ENCODE measurements at places on chromosomes 13 and 19. TPM values are rescaled to one million over a fixed set of nuclear protein-coding genes. Genes with fewer than 3 reads are reported as not detected.
A peak's percentile ranks its signal among the peaks of the same experiment; 100 is the strongest.

GRCh38 chr19:7900401-7900870 lies 3.2 kb upstream of the MAP2K7 start:
- H3K36me3 ChIP-seq: no peaks in the 10 kb centered on the region
- H3K4me3 ChIP-seq: no peak overlapping the region
- no peak overlapping the region for H3K27ac ChIP-seq

DNA sequence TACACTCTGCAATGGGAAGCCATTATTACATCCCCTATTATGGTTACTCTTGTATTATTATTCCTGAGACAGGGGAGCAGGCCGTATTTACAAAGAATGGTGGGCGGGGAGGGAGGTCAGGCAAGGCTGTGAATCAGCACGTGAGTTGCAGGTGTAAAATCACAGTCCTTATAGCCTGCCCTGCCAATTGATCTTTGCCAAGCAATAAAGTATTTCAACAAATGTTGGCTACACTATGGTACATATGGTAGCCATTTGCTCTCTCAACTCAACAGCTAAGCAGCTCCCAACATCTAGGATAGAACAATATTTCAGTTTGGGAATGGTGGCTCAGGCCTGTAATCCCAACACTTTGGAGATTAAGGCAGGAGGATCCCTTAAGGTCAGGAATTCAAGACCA lies 12.1 kb downstream of the EPS15L1 start:
- H3K27me3 ChIP-seq: no peaks in the 10 kb centered on the region
- peaks cover 93% of the 10 kb centered on the region for H3K4me1 ChIP-seq
- no peaks in the 10 kb centered on the region for H3K36me3 ChIP-seq
- peak overlapping the region; percentile 94 for H3K27ac ChIP-seq

DNA sequence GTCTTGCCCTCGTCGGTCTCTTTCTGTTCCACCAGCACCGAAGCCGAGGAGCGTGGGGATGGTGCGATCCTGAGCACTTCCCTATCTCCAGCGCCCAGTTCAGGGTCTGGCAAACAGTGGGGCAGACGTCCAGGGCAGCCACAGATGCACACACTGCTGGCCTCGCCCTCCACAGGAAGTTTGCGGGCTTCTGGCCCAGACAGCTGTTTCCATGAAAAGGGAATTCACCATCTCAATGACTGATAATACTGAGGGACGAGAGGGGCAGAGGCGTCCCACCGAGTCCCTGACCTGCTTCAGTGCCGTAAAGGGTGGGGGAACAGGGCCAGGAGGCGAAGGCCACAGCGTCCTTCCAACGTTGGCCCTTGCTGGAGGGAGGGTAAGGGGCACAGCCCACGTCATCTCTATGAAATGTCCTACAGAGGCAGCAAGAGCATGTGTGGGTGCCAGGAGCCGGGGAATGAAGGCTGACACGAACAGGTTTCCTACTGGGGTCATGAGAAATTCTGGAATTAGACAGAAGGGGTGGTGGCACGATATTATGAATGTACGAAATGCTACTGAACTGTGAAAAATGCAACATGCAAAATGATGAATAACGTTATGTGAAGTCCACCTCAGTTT lies 19.5 kb downstream of the SHC2 start:
- H3K4me1 ChIP-seq: no peaks in the 10 kb centered on the region
- H3K27ac ChIP-seq: no peak overlapping the region
- DNase-seq: no peak
- H3K4me3 ChIP-seq: no peak overlapping the region

- H3K27ac ChIP-seq: no peak overlapping the region
- no peaks in the 10 kb centered on the region for H3K4me1 ChIP-seq
- no peak overlapping the region for H3K4me3 ChIP-seq
Observed at GRCh38 chr19:19209372-19209771, 2.4 kb upstream of the NCAN start.

GRCh38 chr19:13015361-13016223 lies 20.3 kb downstream of the NFIX start:
- no peaks in the 10 kb centered on the region for H3K36me3 ChIP-seq
- H3K27ac ChIP-seq: peak overlapping the region; percentile 99
- H3K4me1 ChIP-seq: peaks cover 75% of the 10 kb centered on the region
- peak overlapping the region; percentile 70 for H3K4me3 ChIP-seq
- H3K27me3 ChIP-seq: no peaks in the 10 kb centered on the region

- H3K27ac ChIP-seq: no peak overlapping the region
- H3K36me3 ChIP-seq: no peaks in the 10 kb centered on the region
- no peak overlapping the region for H3K4me3 ChIP-seq
- no peaks in the 10 kb centered on the region for H3K27me3 ChIP-seq
- H3K4me1 ChIP-seq: no peaks in the 10 kb centered on the region
Observed at GRCh38 chr19:45753548-45753947, 15.5 kb downstream of the SIX5 start.

- no peak for DNase-seq
- peaks cover 36% of the 10 kb centered on the region for H3K4me1 ChIP-seq
- H3K27ac ChIP-seq: no peak overlapping the region
- H3K36me3 ChIP-seq: no peaks in the 10 kb centered on the region
- no peaks in the 10 kb centered on the region for H3K27me3 ChIP-seq
Observed at GRCh38 chr19:32671883-32672593, 2.9 kb downstream of the ANKRD27 start.

DNA sequence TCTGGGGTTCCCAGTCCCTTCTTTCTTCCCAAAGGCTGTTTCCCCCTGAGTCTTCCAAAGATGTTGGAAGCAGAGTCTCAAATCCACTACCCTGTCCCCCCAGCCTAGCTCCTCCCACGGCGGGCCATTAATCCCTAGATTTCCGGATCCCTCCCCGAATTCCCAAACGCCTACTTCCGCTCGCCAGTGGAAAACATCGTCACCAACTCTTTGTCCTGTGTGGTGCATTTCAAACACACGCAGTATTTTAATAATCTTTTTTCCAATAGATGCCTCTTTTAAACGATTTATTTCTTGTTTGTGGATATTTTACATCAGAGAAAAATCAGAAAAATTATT lies 610 bp downstream of the ZNF791 start:
- H3K27ac ChIP-seq: peak overlapping the region; percentile 100
- no peaks in the 10 kb centered on the region for H3K27me3 ChIP-seq
- peak overlapping the region; percentile 100 for H3K4me3 ChIP-seq
- peaks cover 43% of the 10 kb centered on the region for H3K4me1 ChIP-seq

DNA sequence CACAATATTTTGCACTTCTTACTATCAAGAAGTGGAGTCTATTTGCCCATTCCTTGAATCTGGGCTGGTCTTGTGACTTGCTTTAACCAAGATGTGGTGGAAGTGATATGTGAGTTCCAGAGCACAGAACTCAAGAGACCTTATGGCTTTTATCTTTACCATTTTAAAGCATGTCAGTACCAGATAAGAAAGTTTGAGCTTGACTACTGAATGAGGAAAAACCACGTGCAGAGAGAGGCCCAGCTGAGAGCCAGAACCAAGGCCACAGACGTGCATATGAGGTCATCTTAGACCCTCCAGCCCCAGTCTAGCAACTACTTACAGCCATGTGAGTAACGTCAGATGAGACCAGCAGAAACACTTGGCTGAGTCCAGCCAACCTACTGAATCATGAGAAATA lies 6.3 kb upstream of the CDK8 start:
- no peak overlapping the region for H3K27ac ChIP-seq
- no peaks in the 10 kb centered on the region for H3K4me1 ChIP-seq
- no peaks in the 10 kb centered on the region for H3K36me3 ChIP-seq
- no peak overlapping the region for H3K4me3 ChIP-seq

- H3K4me1 ChIP-seq: no peaks in the 10 kb centered on the region
- H3K36me3 ChIP-seq: no peaks in the 10 kb centered on the region
- H3K27ac ChIP-seq: no peak overlapping the region
- no peak for DNase-seq
- H3K27me3 ChIP-seq: no peaks in the 10 kb centered on the region
Observed at GRCh38 chr19:48539503-48540096, 12.4 kb upstream of the SULT2B1 start.

DNA sequence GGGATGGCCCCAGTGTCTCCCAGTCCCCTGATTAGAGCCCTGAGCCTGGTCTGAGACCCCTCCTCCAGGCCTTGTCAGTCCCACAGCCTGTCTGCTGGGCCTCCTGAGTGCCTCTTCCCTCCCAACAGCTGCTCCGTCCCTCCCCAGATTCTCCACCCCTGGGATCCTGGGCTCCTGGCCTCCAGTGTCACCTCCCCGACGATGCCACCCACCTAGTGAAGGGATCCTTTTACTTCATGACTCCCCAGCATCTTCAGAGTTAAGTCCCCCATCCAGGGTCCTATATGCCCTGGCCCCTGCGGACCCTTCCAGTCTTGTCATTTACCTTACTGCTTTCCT lies 4.4 kb upstream of the PRX start:
- H3K27ac ChIP-seq: peak overlapping the region; percentile 77
- H3K4me1 ChIP-seq: peaks cover 16% of the 10 kb centered on the region
- H3K4me3 ChIP-seq: no peak overlapping the region
- no peaks in the 10 kb centered on the region for H3K27me3 ChIP-seq

GRCh38 chr19:47766670-47767069 lies 11.8 kb upstream of the SELENOW start:
- H3K27ac ChIP-seq: no peak overlapping the region
- H3K36me3 ChIP-seq: no peaks in the 10 kb centered on the region
- H3K4me1 ChIP-seq: no peaks in the 10 kb centered on the region
- no peaks in the 10 kb centered on the region for H3K27me3 ChIP-seq
- no peak overlapping the region for H3K4me3 ChIP-seq

DNA sequence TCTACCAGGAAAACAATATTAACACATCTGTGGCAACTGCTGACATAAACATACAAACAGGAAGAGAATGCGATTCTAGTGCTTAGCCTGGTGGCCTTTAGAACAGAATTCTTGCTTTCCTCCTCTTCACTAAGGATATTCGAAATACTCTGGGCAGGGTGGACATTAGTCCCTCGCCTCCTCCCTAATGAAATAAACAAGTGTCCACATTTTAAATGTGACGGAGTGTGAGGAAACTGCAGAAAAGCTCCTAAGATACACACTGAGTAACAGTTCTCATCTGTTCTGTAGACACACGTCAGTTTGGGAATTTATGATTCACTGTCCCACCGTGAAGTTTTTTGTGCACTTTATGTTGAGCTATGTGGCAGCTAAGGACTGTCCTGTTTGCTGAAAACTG lies 639 bp downstream of the STARD13 start:
- DNase-seq: no peak
- no peaks in the 10 kb centered on the region for H3K27me3 ChIP-seq
- peak overlapping the region; percentile 88 for H3K27ac ChIP-seq
- peak overlapping the region; percentile 67 for H3K4me3 ChIP-seq
- H3K36me3 ChIP-seq: no peaks in the 10 kb centered on the region

GRCh38 chr13:30172593-30173302 lies 134.6 kb downstream of the KATNAL1 start:
- no peaks in the 10 kb centered on the region for H3K4me1 ChIP-seq
- H3K4me3 ChIP-seq: no peak overlapping the region
- H3K36me3 ChIP-seq: no peaks in the 10 kb centered on the region
- DNase-seq: no peak
- H3K27ac ChIP-seq: no peak overlapping the region
- H3K27me3 ChIP-seq: no peaks in the 10 kb centered on the region

DNA sequence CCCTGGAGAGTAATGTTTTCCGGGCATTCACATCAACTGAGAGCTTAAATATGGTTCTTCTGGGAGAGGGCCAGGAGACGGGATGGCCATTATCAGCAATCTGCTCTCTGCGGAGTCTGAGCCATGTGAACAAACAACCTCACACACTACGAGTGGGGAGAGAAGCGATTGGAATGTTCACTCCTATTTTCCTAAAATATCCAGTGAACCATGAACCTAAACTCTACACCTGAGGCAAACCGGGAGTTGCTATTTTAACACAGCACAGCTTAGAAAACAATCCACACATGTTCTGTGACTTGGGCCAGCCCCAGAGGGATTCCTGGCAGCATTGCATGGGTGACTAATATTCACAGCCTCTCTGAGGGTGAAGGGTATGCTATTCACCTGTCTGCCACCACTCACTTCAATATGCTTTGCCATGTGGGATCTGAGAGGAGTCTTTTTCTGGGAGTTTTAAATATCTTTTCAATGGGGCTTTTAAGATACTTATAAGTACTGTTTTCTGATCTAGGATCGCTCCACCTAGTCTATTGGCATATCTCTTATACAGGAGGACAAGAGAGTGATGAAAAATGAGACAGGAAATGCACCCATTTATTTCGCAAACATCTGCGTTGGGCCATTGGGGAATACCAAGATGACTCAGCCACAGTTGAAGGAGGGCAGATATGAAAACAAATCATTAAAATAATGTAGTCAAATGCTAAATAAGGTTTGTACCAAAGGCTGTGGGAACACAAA lies 72.6 kb upstream of the SERP2 start:
- peaks cover 69% of the 10 kb centered on the region for H3K4me1 ChIP-seq
- peak overlapping the region; percentile 90 for H3K27ac ChIP-seq
- no peaks in the 10 kb centered on the region for H3K27me3 ChIP-seq
- peak overlapping the region; percentile 28 for H3K4me3 ChIP-seq
- no peaks in the 10 kb centered on the region for H3K36me3 ChIP-seq

DNA sequence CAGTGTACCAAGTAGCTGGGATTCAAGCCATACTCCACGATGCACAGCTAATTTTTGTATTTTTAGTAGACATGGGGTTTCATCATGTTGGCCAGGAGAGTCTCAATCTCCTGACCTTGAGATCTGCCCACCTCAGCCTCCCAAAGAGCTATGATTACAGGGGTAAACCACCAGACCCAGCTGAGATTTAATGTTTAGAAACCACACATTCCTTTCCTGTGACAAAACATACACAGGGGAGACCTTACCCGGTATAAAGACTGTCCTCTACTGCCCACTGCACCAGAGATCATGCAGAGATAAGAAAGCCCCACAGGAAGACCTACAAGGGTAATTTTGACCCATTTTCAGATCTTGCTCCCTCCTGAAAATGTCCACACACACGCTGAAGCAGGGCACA lies 22.8 kb upstream of the ZNF83 start:
- H3K36me3 ChIP-seq: no peaks in the 10 kb centered on the region
- DNase-seq: no peak
- H3K27ac ChIP-seq: no peak overlapping the region
- no peaks in the 10 kb centered on the region for H3K27me3 ChIP-seq
- no peak overlapping the region for H3K4me3 ChIP-seq
- H3K4me1 ChIP-seq: no peaks in the 10 kb centered on the region

MUC16 gene
- total RNA-seq: 0.02 TPM

CXCL17 gene
- total RNA-seq: not detected

LRRC25 gene
- total RNA-seq: 2.0 TPM

SRRM5 gene
- not detected for total RNA-seq

S1PR5 gene
- total RNA-seq: 0.17 TPM

KLK2 gene
- total RNA-seq: not detected

SIGLECL1 gene
- total RNA-seq: not detected

FBL gene
- 150 TPM for total RNA-seq

F2RL3 gene
- 1.4 TPM for total RNA-seq

MCF2L gene
- total RNA-seq: 40.5 TPM

DNASE2 gene
- total RNA-seq: 9.7 TPM

C19orf33 gene
- total RNA-seq: 3.4 TPM

RAB20 gene
- 2.3 TPM for total RNA-seq

MATK gene
- total RNA-seq: 0.32 TPM

PALM3 gene
- total RNA-seq: not detected

ZNF99 gene
- total RNA-seq: not detected

RNF17 gene
- total RNA-seq: not detected

C13orf46 gene
- 2.5 TPM for total RNA-seq

FSD1 gene
- not detected for total RNA-seq

All from psoas muscle (tissue), 8 donors.